Kidney tubule cell (primary cell): ENCODE measurements at places on chromosomes 3 and 15.
A peak's percentile ranks its signal among the peaks of the same experiment; 100 is the strongest.

DNA sequence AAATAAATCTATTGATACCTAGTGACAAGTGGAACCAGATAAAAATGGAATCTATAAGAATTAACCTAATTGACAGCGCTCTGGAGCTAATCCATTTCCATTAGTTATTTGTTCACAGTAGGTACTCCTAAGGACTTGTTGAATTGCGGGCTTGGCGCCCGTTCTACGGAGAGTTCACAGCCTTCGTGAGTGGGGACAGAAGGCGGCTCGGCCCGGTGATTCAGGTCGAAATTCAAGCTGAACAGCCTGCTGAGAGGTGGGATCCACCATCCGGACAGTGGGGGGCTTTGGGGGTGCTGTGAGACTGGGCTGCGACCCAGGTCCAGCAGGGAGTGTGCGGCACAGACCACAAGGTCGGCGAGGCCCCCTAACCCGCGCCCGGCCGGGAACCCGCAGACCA lies 779 bp upstream of the CTNNB1 start:
- DNase-seq = no peak

DNA sequence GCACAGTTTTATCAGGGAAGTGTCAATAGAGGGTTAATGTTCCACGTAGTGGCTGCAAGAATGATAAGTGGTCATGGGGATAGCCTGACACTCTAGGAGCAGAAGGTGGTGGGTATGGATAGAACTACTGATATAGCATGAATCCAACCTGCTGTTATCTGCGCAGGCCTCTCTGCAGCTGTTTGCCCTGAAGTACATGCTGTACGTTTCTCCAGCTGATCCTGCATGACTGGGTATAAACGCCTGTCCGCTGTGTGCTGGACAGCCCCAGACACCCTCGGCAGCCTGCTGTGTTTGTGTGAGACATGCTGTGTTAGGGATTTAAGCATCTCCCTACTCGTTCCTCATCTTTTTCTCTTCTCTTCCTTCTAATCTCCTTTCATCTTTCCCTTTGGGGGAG lies 87.1 kb downstream of the LPP start:
- no peak for DNase-seq

DNA sequence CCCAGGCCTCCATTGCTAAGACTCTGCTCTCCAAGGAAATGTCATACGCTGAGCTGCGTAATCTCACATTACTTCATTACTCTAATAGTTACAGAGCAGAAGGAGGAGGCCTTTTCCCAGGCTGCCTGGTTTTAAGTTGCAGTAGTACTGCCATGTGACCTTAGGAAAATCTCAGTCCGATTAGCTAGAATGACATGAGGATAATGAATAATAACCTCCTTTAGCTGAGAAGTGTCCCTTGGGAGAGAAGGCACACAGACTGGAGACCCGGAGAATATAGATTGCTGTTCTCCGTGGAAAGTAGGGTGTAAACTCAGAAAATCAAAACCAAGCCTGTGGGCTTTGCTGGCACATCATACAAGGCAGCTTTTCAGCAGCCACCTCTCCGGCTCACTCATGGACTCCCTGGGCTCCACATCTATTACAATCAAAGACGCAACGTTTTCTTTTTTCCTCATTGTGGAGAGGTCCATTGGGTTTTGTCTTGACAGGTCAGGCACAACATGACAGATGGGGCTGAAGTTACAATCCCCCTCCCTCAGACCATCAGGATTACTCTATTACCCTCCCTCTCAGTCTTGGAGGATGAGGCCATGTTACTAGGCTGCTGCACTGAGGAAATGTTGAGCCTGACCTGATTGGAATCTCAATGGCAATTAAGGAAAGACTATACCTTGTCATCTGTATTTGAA lies 134.8 kb upstream of the MB21D2 start:
- DNase-seq = no peak

DNA sequence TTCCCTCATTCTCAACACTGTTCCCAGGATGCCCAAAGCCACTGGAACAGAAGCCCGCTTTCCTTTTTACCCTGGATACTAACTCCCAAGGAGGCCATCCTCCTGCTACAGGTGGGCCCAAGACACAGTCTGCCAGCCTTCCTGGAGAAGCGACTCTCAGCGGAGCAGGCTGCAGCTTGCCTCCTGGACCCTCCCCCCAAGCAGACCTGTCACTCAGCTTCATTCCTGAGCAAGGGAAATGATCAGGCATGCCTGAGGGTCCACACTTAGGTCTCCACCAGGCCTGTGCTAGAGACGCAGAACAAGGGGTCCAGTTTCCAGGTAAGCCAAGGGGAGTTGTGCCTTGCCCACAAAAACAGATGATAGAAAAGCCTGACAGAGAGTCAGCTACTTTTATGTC lies 62.8 kb downstream of the SLCO2A1 start:
- DNase-seq = no peak

DNA sequence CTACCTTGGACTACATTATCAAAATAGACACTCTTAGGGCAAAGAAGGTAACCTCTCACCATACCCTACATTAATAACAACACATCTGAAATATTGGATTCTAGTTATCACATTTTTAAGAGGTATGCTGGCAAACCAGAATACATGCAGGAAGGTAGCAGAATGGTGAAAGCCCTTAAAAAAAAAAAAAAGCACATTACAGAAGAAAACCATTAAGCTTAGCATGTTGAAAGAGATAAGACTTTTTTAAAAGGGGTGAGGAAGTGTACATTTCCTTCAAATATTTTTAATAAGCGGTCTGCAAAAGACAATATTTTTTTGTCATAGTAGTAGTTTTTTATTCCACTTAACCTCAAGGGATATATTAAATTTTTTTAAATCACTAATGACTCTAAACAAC lies 46.5 kb upstream of the WDR5B start:
- DNase-seq = no peak

DNA sequence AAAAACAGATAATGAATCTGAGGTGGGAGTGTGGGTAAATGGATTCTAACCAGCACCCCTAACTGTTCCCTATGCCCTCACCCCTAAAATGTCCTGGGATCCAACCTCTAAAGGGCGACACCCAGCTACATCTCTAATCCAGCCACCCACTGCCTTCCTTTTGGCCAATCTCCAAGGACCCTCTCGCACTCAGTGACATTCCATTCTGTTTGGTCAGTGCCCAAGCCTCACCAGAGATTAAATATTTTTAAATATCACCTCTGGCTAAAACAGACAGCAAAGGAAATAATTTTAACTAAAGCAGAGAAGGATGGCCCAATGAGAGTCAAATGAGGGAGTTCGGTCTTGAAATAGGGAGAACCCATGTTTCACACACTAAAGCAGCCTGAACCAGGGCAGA lies 19.9 kb upstream of the SCN10A start:
- peak; percentile 11 for DNase-seq

DNA sequence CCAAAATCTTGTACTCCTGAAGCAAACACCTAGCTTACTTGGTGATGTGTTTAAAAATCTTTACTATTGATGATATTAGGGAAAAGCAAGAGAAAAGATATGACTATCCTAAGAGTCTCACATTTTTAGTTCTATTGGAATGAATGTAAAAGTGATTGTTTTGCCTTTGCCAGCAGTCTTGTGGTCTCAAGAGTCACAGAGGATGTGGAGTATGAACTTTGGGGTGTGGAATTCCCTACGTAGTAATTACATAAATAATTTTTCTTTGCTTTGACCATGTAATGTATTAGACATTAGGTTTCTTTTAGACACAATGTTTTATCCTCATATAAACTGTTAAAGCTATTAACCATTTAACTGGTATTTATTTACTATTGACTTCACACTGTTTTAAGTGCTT lies 387.6 kb downstream of the NAALADL2 start:
- no peak for DNase-seq

DNA sequence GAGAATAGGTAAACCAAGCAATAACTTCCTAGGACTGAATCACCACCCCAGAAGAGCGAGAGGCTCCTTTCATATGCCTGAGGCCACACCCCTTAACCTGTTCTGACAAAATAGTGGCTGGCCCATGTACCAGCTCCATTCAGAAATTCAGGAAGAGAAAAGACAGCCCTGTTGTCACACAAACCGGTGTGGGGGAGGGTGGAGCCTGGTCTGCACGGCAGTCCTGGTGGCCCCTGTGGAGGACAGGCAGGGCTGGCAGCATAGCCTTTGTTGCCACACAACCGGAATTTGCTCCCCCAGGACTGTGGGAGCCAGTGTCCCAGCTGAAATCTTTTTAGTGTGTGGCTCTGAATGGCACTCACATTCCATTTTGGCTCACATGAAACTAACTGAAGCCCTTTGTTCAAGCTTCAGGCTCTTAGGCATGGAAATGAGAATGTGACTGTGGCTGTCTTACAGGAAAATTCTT lies 23.8 kb downstream of the RLBP1 start:
- DNase-seq = no peak

DNA sequence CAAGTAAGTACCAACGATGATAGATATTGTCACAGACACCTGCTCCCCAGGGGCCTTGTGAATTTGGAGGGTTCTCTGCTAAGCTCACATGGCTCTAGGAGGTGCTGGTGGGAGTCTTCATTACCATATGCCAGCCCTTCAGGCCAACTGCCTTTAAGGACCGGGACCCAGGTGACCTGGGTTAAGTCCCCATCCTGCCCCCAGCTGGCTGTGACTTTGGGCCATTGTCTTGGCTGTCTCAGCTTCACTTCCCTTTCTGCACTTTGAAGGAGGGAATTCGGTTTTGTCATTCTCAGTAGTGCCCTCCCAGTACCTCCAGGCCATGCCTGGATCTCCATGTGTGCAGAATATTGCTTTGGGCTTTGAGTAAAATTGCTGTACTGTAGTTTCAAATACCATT lies 72.8 kb upstream of the ACAD9 start:
- DNase-seq = no peak

- no peak for DNase-seq
Measured at GRCh38 chr3:49864505-49864904, 5.2 kb downstream of the CAMKV start.

GRCh38 chr3:178669022-178669601 lies 132.9 kb downstream of the KCNMB2 start:
- DNase-seq = peak; percentile 62

GRCh38 chr3:101303089-101303731 lies 17.2 kb downstream of the IMPG2 start:
- no peak for DNase-seq

- DNase-seq = peak; percentile 86
Measured at GRCh38 chr3:122969585-122970469, 57.7 kb downstream of the SEMA5B start.

GRCh38 chr15:31297575-31298456 lies 28.8 kb upstream of the KLF13 start:
- no peak for DNase-seq

DNA sequence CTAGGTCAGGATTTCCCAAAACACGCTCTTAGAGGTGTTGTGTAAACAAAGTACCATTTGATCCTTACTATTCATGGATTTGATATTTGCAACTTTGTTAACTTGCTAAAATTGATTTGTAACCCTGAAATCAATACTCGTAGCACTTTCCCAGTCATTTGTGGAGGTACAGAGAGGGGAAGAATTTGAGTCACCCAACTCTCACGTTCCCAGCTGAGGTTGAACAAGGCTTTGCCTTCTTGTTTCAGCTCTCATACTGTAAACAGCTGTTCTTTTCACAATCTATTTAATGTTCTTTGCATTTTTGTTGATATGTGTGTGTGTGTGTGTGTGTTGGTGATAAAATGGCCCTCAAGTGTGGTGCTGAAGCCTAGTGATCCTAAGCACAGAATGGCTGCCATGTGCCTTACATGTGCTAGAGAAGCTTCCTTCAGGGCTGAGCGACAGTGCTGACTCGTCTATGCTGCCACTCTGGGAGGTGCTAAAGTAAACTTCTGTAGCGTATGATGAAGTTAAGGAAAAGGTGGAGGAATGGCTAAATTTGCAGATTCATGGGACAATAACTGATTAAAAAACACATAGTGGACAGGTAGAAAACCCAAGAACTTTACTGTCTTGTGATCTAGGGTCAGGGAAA lies 173.2 kb downstream of the APBA2 start:
- no peak for DNase-seq

DNA sequence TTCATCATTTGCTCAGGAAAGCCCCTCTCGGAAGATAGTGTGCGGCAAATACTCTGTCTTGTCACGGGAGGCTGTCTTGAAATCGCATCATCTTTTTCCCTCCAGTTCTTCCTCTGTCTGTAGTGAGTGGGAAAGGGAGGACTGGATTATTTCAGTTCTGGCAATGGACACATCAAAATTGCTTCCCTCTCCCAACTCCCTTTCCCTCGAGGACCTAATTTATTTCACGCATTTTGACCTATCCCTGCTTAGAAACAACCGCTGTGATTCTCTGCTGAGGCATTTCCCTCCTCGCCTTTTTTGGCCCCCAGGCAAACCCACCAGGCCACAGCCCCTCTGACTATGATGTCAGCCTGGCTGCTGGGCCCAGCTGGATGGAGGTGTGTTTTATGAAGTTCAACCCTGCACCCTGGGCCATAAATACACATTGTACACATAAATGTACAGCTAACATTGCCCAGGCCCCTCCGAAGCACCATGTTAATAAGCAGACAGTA lies 138.7 kb upstream of the LRTM1 start:
- DNase-seq = no peak

DNA sequence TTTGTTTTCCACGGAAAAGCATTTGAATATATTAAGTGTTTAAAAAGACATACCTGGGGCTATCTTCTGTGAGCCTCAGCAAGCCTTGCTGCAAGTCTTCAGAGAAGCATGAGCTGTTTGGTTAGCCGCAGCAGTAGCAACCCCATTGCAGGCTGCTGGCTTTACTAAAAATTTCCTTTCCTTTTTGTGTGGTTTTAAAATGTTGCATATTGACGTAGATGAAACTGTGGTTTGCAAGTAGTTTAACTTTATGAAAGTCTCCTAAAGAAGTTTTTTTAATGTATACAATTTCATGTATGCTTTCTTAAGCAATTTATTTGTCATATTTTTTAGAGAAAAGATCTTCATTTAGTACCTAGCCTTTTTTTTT lies at the start of gene GPR171:
GPR171 (minus strand) TSS at position 166 of the 370 bp plus-strand sequence. CDS start 3,830 bp downstream, outside the sequence.
- DNase-seq = no peak

DNA sequence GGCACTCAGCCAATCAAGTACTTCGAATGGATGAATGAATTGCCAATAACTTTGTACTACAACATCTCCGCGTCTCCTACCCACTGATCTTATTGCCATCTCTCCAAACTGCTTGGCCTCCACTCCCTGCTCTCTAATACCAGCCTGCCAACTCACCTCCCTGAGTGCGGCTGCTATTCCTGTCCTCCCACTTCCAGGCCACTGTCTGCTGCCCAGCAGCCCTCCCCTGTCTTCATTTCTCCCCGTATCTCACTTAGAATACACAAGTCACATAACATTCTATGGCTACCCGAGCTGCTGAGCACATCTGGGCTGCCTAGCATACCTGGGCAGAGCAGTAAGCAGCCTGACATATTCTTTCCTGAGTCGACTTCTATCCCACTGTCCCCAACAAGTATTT lies 149.9 kb upstream of the LRTM1 start:
- DNase-seq = no peak

- peak; percentile 85 for DNase-seq
Measured at GRCh38 chr3:27681249-27681748, 40.8 kb downstream of the EOMES start.

GRCh38 chr15:60399931-60400330 lies 2.1 kb upstream of the ANXA2 start:
- peak; percentile 52 for DNase-seq

- DNase-seq = no peak
Measured at GRCh38 chr15:77219841-77220240, 148.9 kb upstream of the TSPAN3 start.
